ENCODE measurements at places on chromosomes 5 and 9.
A peak's percentile ranks its signal among the peaks of the same experiment; 100 is the strongest.

GRCh38 chr5:15799014-15799413, 299.0 kb downstream of the FBXL7 start:
- no peaks in the 10 kb centered on the region for H3K36me3 ChIP-seq
- H3K4me3 ChIP-seq, result no peak overlapping the region
- H3K27ac ChIP-seq, result no peak overlapping the region

DNA sequence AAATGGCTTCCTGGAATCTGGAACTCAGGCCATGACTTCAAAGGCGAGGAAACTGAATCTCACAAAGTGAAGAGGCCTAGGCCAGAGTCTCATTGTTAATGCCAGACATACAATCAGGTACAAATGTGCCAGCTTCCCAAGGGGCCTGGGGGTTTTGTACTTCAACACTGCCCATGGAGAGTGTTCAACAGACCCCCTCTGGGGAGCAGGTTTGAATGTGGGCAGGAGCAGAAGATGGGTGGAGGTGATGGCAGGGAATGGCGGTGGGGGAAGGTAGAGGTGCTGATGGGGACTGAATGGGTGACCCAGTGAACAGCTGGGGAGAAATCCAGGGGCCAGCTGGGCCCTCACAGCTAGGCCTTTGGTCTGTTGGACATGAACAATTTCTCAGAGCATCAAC, 12.0 kb downstream of the FOXI1 start:
- no peaks in the 10 kb centered on the region for H3K36me3 ChIP-seq
- no peak overlapping the region for H3K27ac ChIP-seq
- H3K4me1 ChIP-seq, result no peaks in the 10 kb centered on the region

- no peak overlapping the region for H3K27ac ChIP-seq
- peaks cover 23% of the 10 kb centered on the region for H3K36me3 ChIP-seq
- no peaks in the 10 kb centered on the region for H3K4me1 ChIP-seq
- no peaks in the 10 kb centered on the region for H3K27me3 ChIP-seq
These were observed 14.9 kb upstream of the SLC6A3 start for GRCh38 chr5:1460054-1460682.

DNA sequence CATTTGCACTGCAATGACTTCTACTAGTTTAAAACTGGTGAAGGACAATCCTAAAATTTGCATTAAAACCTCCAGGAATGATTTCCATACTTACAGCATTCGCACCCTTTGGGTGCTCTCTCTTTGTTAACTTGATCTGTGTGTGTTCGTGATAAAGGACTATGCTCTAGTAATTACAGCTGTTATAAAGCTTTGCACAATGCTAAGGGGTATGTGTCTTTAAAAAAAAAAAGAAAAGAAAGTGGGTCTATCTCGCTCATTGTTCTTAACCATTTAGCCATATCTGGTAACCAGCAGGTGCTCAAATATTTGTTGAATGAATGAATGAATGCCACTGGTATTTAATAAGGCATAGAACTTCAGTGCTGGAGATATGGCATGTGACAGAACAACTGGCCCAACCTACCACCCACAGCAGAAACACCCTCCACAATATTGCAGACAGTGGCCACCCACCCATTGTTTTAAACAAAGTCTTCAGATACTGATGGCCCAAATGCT, 8.7 kb downstream of the TRIM36 start:
- H3K4me1 ChIP-seq, result no peaks in the 10 kb centered on the region
- H3K36me3 ChIP-seq, result no peaks in the 10 kb centered on the region
- H3K27ac ChIP-seq, result no peak overlapping the region
- H3K27me3 ChIP-seq, result no peaks in the 10 kb centered on the region
- no peak for DNase-seq

DNA sequence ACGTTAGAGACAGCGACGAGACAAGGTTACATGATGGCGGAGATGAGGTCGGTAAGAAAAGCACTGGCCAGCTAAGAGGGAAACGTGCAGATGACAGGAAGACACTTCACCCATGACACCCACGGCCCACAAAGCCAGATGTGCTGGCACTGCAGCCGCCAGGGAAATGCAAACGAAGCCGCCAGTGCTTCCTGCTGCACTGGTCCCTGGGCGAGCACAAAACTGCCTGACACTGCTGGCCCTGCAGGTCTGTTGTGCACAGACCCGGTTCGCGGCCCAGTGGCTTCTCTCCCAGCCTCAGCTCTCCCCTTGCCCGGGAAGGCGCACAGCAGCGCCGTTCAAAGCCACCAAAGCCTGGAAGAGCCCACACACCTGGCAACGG, 20.3 kb downstream of the QSOX2 start:
- no peak for DNase-seq
- peak overlapping the region; percentile 52 for H3K27ac ChIP-seq
- peaks cover 18% of the 10 kb centered on the region for H3K36me3 ChIP-seq
- H3K27me3 ChIP-seq, result no peaks in the 10 kb centered on the region

- no peaks in the 10 kb centered on the region for H3K4me1 ChIP-seq
- H3K27ac ChIP-seq, result no peak overlapping the region
- H3K36me3 ChIP-seq, result no peaks in the 10 kb centered on the region
- no peak overlapping the region for H3K4me3 ChIP-seq
These were observed 1915.7 kb upstream of the CDH9 start for GRCh38 chr5:28954074-28954473.

DNA sequence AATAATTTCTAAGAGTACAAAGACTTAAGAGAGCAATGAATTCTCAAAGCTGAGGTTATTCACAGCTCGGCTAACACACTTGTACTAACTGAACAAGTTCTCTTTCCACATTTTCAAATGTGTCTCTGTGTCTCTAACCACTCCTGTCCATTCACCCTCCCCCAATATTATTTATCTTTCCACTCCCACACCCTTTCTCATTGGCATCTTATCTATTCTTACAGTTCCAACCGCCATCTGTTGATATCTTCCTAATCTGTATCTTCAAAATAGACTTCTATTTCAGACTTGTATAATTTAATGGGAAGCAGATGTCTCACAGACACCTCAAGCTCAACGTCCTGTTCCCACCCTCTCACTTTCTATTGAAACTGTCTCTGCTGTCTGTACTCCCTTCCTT, 205.9 kb downstream of the ANXA1 start:
- peaks cover 34% of the 10 kb centered on the region for H3K27me3 ChIP-seq
- no peaks in the 10 kb centered on the region for H3K4me1 ChIP-seq
- no peak overlapping the region for H3K27ac ChIP-seq
- no peaks in the 10 kb centered on the region for H3K36me3 ChIP-seq
- DNase-seq, result no peak
- H3K4me3 ChIP-seq, result no peak overlapping the region

DNA sequence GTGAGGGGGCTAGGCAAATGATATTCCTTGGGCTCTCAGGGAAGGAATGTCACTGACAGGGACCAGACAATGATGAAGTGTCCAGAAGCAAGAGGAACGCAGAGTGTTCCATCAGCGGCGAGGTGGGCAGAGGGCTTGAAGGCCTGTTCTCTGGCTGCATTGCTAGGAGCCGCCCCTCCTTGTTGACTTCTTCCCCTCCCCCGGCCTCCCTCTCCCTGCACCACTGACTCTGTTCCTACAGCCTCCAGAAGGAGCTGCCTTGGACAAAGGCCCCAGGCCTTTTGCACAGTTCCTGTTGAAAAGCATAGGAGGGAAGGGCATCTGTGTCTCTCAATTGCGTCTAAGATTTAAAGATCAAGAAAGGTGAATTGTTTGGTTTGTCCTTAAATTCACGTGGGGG, 12.4 kb downstream of the TLX3 start:
- no peaks in the 10 kb centered on the region for H3K36me3 ChIP-seq
- DNase-seq, result no peak
- no peak overlapping the region for H3K27ac ChIP-seq
- no peak overlapping the region for H3K4me3 ChIP-seq
- peaks cover 92% of the 10 kb centered on the region for H3K27me3 ChIP-seq

- no peak overlapping the region for H3K4me3 ChIP-seq
- H3K4me1 ChIP-seq, result no peaks in the 10 kb centered on the region
- peaks cover 44% of the 10 kb centered on the region for H3K27me3 ChIP-seq
- H3K36me3 ChIP-seq, result no peaks in the 10 kb centered on the region
These were observed 58.2 kb downstream of the NSUN2 start for GRCh38 chr5:6574537-6575245.

DNA sequence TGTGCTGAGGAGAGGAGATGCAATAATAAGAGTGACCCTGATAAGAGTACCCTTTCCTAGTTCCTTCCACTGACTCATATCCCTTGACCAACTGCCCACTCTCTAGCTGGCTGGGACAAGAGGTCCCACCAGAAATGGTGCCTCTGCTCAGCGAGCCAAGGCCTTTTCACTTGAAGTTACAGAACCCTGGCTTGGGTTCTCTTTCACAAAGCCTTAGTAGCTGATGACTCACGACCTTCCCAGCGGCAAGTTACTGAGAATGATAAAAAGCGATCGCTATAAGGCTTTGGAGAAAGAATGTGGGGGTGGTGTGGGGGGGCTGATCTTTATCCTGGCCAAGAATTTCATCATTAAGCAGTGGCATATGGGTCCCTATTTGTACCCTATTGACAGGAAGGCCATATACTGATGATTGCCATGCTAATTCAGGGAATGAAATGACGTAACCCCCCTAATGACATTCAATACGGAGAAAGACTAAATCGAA, 90.3 kb downstream of the FBXO38 start:
- no peak overlapping the region for H3K27ac ChIP-seq
- H3K36me3 ChIP-seq, result no peaks in the 10 kb centered on the region
- no peaks in the 10 kb centered on the region for H3K4me1 ChIP-seq
- no peak overlapping the region for H3K4me3 ChIP-seq
- H3K27me3 ChIP-seq, result peaks cover 42% of the 10 kb centered on the region

DNA sequence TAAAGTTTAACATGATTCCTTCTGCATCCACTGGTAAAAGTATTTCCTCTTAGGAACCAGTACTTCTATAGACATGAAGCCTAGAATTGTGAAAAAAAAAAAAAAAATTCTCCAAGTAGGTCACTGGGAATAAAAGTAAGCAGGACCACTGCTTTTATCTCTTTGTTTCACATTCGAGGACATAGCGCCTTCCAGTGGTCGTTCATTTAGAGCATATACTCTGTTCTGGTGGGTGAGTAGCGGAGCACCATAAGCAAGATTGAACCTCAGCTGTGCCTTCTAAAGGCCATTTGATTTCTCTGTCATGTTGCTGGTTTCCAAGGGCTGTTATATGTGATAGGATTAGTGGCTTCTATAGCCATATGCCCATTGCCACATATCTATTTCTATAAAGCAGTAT, 393.1 kb downstream of the TMEM232 start:
- H3K36me3 ChIP-seq, result no peaks in the 10 kb centered on the region
- DNase-seq, result peak; percentile 59
- no peaks in the 10 kb centered on the region for H3K27me3 ChIP-seq
- H3K27ac ChIP-seq, result no peak overlapping the region

GRCh38 chr9:21993893-21994555, at the start of gene CDKN2A:
Gene CDKN2A, minus strand, starts transcription at chr9:21994392.
- no peak within 1 kb of the TSS for H3K4me3 ChIP-seq
- H3K27me3 ChIP-seq, result no peaks in the 10 kb centered on the region
- DNase-seq, result no peak
- no peak within 1 kb of the TSS for H3K27ac ChIP-seq
- no peaks in the 10 kb centered on the region for H3K36me3 ChIP-seq
- no peaks in the 10 kb centered on the region for H3K4me1 ChIP-seq

GRCh38 chr5:39189292-39189955, 29.9 kb downstream of the FYB1 start:
- no peak for DNase-seq
- no peak overlapping the region for H3K4me3 ChIP-seq
- H3K4me1 ChIP-seq, result no peaks in the 10 kb centered on the region
- peaks cover 7% of the 10 kb centered on the region for H3K27me3 ChIP-seq
- no peaks in the 10 kb centered on the region for H3K36me3 ChIP-seq
- no peak overlapping the region for H3K27ac ChIP-seq

GRCh38 chr5:5332287-5332686, 90.2 kb upstream of the ICE1 start:
- no peak overlapping the region for H3K27ac ChIP-seq
- no peak overlapping the region for H3K4me3 ChIP-seq
- no peaks in the 10 kb centered on the region for H3K27me3 ChIP-seq
- peaks cover 33% of the 10 kb centered on the region for H3K4me1 ChIP-seq

DNA sequence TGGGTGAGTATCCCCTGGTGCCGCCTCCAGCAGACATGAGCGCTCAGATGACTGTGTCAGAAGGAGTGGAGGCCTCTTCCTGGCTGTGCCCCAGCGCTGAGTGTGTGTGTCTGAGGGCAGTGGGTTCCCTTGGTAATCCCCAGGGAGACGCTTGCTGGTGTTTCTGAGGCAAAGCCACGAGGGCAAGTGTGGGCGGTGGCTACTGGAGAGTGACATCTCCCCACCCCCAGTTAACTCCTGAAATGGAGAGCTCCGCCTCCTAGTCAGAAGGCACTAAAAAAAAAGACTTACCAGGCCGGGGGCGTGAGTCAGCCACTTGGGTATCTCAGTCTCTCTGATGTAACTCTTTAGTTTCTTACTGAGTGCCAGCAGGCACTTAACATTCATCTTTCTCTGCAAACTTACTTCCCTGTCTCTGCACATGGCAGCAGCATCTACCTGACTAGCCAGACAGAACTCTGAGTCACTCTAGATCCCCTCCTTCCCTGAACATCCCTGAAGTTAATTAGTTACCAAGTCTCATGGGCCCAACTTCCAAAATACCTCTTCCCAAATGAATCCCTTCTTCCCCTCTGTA, 19.3 kb downstream of the ORM2 start:
- peak; percentile 93 for DNase-seq
- peak overlapping the region; percentile 77 for H3K27ac ChIP-seq
- H3K4me3 ChIP-seq, result no peak overlapping the region
- peaks cover 73% of the 10 kb centered on the region for H3K36me3 ChIP-seq
- H3K27me3 ChIP-seq, result no peaks in the 10 kb centered on the region

- DNase-seq, result no peak
- no peaks in the 10 kb centered on the region for H3K36me3 ChIP-seq
- no peak overlapping the region for H3K4me3 ChIP-seq
- peaks cover 6% of the 10 kb centered on the region for H3K27me3 ChIP-seq
These were observed 113.3 kb upstream of the GRAMD2B start for GRCh38 chr5:126309860-126310259.

- no peaks in the 10 kb centered on the region for H3K27me3 ChIP-seq
- no peaks in the 10 kb centered on the region for H3K36me3 ChIP-seq
- H3K4me1 ChIP-seq, result peaks cover 6% of the 10 kb centered on the region
- H3K4me3 ChIP-seq, result peak overlapping the region; percentile 39
These were observed 149.1 kb upstream of the KLF4 start for GRCh38 chr9:107638521-107639310.

GRCh38 chr5:32942225-32942989, 231.3 kb downstream of the NPR3 start:
- peaks cover 6% of the 10 kb centered on the region for H3K27me3 ChIP-seq
- peak; percentile 40 for DNase-seq
- no peaks in the 10 kb centered on the region for H3K36me3 ChIP-seq
- H3K4me1 ChIP-seq, result no peaks in the 10 kb centered on the region
- H3K27ac ChIP-seq, result no peak overlapping the region

DNA sequence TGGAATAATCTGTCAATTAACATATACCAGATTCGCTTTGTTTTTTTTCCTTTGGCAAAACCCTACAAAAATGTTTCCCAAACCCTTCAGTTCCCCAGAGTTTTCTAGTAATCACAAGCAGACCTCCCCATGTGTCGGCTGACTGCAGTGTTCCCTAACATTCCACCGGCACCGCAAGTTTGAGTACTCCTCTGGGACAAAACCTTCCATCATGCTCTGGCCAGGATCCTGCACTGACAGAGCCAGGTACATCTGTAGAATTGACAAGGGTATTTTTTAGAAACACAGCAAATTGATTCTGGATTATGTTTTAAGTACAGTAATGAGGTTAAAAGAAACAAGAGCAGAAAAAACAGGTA, 174.7 kb downstream of the GAS1 start:
- no peak overlapping the region for H3K27ac ChIP-seq
- no peaks in the 10 kb centered on the region for H3K36me3 ChIP-seq
- no peaks in the 10 kb centered on the region for H3K27me3 ChIP-seq
- DNase-seq, result no peak
- H3K4me1 ChIP-seq, result no peaks in the 10 kb centered on the region

- H3K4me1 ChIP-seq, result no peaks in the 10 kb centered on the region
- H3K4me3 ChIP-seq, result no peak overlapping the region
- no peak overlapping the region for H3K27ac ChIP-seq
- no peaks in the 10 kb centered on the region for H3K27me3 ChIP-seq
- H3K36me3 ChIP-seq, result no peaks in the 10 kb centered on the region
These were observed 75.9 kb downstream of the ACER2 start for GRCh38 chr9:19484699-19485098.

Measured in A673 (cell line).